ENCODE measurements at places on chromosomes 2 and 18.
A peak's percentile ranks its signal among the peaks of the same experiment; 100 is the strongest.

DNA sequence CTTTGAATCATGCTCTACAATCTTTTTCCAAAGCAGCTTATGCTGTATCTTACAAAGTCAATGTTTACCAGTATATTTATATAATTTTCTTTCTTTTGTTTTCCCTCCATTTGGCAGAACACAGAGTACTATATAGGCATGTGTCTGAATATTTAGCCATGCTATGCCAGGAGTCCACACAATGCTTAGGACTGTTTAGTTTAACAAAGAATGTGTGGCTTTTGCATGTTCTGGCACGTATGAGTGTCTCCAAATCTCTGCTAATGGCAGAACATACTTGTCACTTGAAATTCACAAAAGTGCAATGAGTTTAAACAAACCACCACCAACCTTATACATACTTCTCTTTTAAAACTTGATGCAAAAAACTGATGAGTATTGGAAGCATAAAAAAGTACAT, 268.0 kb downstream of the NR4A2 start:
- DNase-seq, result no peak

GRCh38 chr2:239293775-239294430, 106.9 kb downstream of the HDAC4 start:
- DNase-seq, result no peak

DNA sequence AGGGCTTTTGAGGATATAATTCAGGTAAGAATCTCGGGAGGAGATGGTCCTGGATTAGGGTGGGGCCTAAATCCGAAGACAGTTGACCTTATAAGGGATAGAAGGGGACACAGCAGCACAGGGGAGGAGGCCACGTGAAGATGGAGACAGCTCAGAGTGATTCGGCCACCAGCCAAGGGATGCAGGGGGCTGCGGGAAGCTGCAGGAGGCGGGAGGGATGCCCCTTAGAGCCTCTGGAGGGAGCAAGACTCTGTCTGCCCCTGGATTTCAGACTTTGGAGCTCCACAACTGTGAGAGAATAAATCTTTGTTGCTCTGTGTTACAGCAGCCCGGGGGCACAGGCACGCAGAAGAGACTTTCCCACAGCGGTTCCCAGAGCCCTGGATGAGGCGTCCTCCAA, 143.7 kb downstream of the ASB1 start:
- DNase-seq, result no peak

DNA sequence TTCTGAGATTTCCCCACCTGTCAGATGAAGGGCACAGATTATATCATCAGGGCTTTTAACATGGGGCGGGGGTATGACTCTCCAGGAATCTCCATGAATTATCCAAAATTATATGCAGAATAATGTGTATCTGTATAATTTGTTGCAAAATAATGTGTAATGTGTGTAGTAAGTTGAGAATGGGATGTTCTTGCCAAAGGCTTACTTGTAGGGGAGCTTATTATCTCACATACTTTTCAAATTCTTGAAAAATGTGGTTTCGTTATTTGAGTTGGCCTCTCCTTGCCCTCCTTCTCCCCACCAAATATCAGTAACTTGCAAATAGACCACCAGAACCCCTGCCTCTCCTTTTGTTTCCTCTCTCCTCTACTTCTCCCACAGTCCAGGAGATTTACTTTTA, 35.6 kb downstream of the UBR3 start:
- no peak for DNase-seq

- peak; percentile 32 for DNase-seq
Observed at GRCh38 chr2:96305979-96306308, 598 bp upstream of the SNRNP200 start.

DNA sequence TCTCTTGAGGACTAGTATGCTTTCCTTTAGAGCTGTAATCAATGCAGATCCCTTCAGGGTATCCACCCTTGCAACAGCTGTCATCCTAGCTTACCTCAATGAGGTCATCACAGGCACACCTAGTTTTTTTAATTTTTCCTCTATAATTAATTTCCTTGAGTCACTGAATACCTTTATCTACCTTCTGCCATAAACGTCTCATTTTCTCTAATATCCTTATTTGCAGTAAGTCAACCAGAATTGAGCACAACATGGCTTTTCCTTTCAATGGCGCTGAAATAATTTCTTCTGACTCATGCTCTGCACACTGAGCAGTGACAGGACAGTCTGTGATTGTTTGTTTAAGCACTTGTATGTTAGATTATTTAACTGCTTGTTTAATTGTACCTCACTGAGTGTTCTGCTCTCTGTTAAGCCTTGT, 49.4 kb downstream of the ETAA1 start:
- DNase-seq, result peak; percentile 41

GRCh38 chr2:38608755-38609154, 6.0 kb upstream of the HNRNPLL start:
- DNase-seq, result no peak

DNA sequence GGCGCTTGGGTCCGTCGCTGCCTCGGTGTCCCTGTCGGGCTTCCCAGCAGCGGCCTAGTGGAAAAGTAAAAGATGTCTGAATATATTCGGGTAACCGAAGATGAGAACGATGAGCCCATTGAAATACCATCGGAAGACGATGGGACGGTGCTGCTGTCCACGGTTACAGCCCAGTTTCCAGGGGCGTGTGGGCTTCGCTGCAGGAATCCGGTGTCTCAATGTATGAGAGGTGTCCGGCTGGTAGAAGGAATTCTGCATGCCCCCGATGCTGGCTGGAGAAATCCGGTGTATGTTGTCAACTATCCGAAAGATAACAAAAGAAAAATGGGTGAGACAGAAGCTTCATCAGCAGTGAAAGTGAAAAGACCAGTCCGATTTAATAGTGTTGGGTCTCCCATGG, 8.0 kb downstream of the HES6 start:
- DNase-seq, result no peak

- DNase-seq, result no peak
Observed at GRCh38 chr2:156818944-156819343, 382.8 kb downstream of the GPD2 start.

DNA sequence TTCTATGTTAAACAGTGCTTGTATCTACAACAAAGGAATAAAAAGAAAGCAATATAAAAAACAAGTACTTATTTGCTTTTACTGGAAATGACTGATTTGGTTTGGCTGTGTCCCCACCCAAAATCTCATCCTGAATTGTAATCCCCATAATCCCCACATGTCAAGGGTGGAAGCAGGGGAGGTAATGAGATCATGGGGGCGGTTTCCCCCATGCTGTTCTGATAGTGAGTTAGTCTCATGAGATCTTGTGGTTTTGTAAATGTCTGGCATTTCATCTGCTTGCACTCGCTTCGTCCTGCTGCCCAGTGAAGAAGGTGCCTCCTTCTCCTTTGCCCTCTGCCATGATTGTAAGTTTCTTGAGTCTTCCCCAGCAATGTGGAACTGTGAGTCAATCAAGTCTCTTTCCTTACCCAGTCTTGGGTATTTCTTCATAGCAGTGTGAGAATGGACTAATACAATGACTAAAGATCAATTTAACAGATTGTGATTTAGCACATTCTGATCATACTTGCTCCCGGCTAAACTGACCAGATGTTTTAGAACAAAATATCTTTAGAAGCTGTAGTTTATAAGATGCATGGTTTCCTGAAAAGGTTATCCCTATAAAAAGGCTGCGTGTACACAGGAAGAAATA, 19.9 kb downstream of the PTH2R start:
- DNase-seq, result peak; percentile 85

- peak; percentile 17 for DNase-seq
Observed at GRCh38 chr2:159226059-159226461, 60.4 kb downstream of the WDSUB1 start.

- no peak for DNase-seq
Observed at GRCh38 chr2:159963700-159964099, 98.7 kb downstream of the PLA2R1 start.

DNA sequence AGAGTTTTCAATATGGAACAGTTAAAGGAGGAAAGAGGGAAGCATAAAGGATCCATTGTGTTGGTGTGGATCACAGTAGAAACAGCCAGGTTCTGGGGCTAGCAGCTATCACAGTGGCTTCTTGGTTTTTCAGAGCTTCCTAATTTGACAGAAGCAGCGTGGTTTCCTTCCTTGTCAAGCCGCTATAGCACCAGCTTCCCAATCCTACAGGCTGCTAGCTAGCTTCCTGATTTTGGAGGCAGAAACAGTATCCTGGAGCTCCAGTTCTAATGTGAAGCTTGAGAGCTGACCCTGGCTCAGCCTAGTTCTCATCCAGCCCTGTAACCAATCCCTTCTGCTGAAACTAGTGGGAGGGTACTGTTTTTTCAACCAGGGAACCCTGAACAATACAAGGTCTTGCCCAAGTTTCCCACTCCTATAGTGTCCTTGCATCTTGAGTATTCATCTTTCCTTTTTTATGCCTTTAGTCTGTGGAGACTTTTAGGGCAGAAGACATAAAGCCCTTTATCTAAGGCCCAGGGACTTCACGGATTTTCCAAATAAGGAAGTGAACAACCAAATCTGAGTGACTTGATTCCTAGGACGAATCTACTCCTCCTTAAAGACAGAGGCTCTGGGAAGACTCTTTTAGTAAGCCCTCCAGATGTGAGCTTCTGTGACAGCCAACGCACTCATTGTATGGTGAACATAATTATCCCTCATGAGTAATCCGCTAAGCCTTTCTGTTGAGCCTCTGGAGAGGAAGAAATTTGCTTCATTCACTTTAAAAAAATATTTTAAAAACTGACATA, 33.8 kb downstream of the CCDC93 start:
- DNase-seq, result peak; percentile 83

- peak; percentile 95 for DNase-seq
Observed at GRCh38 chr2:37672104-37672869, 845 bp upstream of the CDC42EP3 start.

DNA sequence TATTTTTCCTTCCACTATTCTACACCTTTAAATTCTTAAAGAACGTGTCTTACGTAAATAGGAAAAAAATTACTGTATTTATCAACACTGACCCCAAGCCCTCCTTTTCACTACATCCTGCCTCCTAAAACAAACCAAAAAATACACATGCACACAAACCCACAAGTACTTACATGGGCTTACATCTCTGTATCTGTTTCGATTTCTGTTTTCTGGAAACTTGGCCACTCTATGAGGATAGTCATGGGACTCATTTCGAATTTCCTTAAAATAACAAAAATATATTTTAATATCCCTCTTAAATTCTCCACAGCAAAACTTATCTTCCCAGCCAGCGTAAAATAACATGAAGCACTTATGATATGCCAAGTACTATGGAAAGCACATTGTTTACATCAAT, 25.0 kb downstream of the PTPN2 start:
- no peak for DNase-seq

DNA sequence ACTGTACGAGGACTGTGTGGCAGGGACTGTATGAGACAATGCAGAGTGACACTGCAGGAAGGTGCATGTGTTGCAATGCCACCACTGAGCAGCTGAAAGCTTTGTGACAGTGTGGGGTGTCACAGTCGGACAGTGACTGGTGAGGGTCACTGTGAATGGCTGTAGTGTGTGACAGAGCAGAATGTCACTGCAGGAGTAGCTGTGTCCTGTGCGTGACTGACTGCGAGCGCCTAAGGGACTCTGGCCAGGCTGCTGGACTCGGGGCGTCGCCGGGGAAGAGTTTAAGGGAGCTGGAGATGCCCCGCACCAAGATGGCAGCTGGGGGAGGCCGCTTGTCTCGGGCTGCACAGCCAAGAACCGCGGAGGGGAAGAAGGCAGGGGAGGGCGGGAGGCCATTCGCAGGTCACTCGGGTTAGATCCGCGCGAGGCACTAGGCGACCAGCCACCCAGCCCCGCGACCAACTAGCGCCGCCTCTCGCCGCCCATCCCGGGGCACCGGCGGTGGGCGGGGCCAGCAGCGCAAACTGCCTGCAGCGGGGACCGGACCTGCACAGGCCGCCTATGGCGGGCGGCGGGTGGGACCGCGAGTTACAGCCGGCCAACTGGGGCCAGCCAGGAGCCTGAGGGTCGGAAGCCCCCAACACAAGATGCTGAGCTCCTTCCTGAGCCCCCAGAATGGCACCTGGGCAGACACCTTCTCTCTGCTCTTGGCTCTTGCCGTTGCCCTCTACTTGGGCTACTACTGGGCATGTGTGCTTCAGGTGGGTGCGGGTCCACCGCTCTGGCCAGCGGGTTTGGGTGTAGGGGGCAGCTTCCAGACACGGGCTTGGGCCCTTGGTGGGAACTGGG, at the start of gene ABHD1:
TSS of gene ABHD1 (plus strand) at position 514 of the 849 bp plus-strand sequence. CDS start at position 648, 134 bp downstream.
- peak; percentile 51 for DNase-seq

- no peak for DNase-seq
Observed at GRCh38 chr2:223880796-223881195, 43.4 kb upstream of the AP1S3 start.

GRCh38 chr18:44541159-44541558, 139.5 kb upstream of the SETBP1 start:
- no peak for DNase-seq

GRCh38 chr18:51654488-51655326, 457.2 kb upstream of the MEX3C start:
- peak; percentile 42 for DNase-seq

- DNase-seq, result no peak
Observed at GRCh38 chr18:12315490-12315889, 7.4 kb downstream of the TUBB6 start.
